ENCODE measurements at places on chromosomes 5 and 9.

DNA sequence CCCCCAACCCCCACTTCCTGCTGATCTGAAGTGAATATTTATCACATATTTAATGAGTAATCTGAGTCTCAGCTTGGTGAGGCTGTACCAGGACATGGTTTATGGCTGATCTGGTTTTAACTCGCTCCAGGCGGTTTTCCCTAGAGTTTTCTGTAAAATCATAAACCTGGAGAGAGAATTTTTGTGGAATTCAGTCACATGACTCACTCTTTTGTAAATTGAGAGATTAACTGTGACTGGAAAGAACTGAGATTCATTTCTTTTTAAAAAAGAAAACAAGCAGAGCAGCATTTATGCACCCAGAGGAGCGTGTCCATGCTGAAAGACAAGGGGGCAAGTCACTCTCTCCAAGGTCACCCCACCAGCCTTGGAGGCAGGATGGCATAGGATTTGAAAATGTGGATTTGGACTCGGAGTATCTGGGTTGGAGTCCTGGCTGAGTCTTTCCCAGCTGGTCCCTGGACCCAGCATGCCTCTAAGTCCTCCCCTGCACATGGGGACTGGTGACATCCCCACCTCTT, 81.8 kb downstream of the ZNF618 start:
- DNase-seq, result no peak

- DNase-seq, result no peak
These were observed 40.2 kb upstream of the LPAR1 start for GRCh38 chr9:111078391-111079038.

GRCh38 chr5:153896701-153897100, 142.0 kb downstream of the FAM114A2 start:
- DNase-seq, result no peak

- DNase-seq, result no peak
These were observed 5.7 kb upstream of the NOTCH1 start for GRCh38 chr9:136551401-136552116.

- DNase-seq, result no peak
These were observed 375.6 kb upstream of the CLINT1 start for GRCh38 chr5:158234323-158235158.

- DNase-seq, result peak; percentile 34
These were observed 17.9 kb downstream of the CXCL14 start for GRCh38 chr5:135560858-135561257.

DNA sequence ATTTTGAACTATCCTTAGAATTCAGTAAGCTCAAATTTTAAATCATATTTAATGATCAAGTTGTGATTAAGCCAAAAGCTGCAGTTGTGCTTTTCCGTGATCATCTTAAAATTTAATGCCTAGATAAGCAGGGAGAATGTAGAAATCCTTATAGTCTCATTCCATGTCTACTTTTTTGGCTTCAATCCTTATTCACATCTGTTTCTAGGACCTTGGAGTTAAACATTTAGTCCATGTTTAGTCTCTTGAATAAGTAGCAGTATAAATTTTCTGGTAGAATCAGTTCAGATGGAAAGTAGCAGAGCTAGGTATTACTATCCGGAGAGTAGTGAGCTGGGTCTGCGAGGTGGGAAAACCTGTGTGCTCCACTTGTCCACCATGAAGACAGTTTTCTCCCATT, 59.3 kb upstream of the RIOK2 start:
- no peak for DNase-seq

DNA sequence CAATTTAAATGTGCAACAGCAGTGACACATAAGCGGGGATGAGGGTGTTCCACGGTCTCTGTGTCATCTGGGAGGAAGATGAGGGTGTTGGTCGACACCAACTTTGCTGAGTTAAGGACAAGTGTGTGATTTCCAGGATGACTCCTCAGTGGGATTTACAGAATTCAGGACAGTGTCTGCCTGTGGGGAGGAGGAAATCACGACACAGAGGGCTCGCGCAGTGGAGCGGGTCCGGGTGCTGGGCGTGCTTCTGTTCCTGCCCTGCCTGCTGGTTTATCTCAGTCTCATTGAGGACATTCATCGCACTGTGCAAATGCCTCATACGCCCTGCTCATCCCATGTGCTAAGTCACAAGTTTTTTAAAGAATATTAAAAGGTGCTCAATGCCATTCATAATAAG, 73.7 kb upstream of the ADAMTS2 start:
- DNase-seq, result no peak

DNA sequence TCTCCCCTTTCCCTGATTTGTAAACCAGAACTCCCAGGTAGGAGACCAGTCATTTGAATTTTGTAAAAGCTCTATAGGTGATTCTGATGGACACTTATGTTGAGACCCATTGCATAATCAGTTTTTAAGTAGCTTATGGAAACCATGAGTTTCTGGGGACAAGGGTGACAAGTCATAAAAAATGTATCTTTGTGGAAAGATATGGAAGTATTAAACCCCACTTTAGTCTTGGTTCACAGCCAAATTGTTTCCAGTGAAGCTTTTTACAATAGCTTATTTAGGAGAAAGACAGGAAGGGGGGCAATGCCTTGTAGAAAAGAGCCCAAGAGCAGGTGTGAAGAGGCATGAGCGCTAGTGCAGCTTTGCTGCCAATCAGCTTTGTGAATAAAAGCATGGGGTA, 453 bp upstream of the CCL28 start:
- DNase-seq, result peak; percentile 89

GRCh38 chr5:66074901-66075300, 69.2 kb upstream of the SREK1 start:
- DNase-seq, result no peak

- no peak for DNase-seq
These were observed 14.2 kb downstream of the PRRT1B start for GRCh38 chr9:131559421-131560000.

GRCh38 chr5:132487841-132488555, 2.6 kb downstream of the IRF1 start:
- DNase-seq, result no peak

- no peak for DNase-seq
These were observed 88.7 kb downstream of the SYK start for GRCh38 chr9:90890146-90890810.

DNA sequence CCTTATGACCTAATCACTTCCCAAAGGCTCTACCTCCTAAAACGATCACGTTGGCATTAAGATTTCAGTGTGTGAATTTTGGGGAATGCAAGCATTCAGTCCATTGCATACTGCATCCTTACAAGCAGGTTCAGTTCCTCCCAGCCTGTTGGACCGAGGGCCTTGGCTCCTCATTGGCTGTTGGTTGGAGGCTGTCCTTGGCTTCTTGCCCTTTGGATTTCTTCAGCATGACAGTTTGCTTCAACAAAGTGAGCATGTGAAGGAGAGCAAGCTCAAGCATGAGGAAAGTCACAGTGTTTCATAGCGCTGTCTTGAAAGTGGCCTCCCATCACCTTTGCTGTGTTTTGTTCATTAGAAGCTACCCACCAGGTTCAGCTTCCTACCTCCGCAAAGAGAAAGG, 109.5 kb downstream of the GADD45G start:
- no peak for DNase-seq
